ENCODE measurements at places on chromosomes 3 and 15.

DNA sequence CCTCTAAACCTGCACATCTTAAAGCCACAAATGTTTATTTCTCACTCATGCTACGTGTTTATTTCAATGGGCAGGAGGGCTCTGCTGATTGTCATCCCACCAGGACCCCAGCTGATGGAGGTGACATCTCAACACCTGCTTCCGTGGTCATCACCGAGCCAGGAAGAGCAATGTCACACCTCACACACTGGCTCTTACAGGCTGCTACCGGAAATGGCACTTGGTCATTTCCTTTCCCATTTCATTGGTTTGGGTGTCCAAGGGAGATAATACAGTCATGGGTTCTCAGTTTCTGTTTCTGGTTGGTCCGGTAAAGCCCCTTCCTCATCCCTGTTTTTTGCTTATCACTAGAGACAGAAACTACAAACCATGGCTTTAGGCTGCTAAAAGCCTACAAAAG is 41.9 kb downstream of the ABHD2 start:
- no peak for DNase-seq

- DNase-seq = no peak
Observed at GRCh38 chr3:122488262-122488973, 26.3 kb downstream of the KPNA1 start.

- no peak for DNase-seq
Observed at GRCh38 chr3:150341891-150342290, 66.2 kb upstream of the TSC22D2 start.

DNA sequence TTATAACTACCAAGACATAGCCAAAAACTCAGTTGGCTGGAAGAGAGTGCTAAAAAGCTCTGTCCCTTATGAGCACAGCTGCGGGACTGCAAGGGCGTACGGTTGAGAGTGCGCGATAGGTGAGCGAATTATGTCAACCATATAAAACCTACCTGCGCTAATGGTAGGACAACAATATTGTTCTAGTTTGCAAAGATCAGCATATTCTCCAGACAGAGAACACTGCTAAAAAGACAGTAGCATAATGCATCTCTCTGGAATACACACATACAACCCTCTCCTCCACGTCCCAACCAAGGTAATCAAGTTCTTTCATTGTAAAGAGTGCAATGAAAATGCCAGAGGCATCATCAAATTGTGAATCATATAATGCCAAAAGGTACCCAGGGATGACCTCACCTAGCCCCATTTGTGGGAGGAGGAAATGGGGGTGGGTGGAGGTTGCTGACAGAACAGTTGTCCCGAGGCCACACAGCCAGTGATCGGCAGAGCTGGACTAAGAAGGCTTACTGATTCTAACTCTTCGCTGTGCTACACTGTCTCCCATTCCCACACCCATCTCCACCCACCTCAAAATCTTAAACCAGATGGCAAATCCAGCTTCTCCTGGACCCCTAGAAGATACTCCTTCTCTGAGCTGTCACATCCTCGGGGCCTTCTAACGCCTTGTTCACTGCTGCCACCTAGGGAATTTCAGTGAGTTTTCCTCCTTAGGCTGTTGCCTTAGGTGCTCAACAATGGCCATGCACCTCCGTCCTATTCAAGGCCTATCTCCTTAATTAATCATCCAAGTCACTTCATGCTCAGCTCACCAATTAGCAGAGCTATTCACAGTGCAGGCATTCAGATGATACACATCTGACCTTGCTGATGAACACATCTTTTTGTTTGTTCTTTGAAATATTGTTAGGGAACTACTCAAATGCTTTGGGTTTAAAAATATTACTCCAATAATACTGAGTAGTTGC is 60.7 kb downstream of the RPL22L1 start:
- no peak for DNase-seq
